ENCODE measurements at places on chromosomes 6 and 20. TPM values are rescaled to one million over a fixed set of nuclear protein-coding genes. Genes with fewer than 3 reads are reported as not detected.

The PTCRA gene
- not detected for total RNA-seq

The MYCT1 gene
- total RNA-seq = 156 TPM

The MMUT gene
- 8.2 TPM for total RNA-seq

The PHACTR3 gene
- not detected for total RNA-seq

The HCRTR2 gene
- not detected for total RNA-seq

The FILIP1 gene
- total RNA-seq = 21.7 TPM

The DNMT3B gene
- total RNA-seq = 5.8 TPM

The FLRT3 gene
- total RNA-seq = 5.3 TPM

The EYA2 gene
- not detected for total RNA-seq

The MAS1 gene
- not detected for total RNA-seq

The CST5 gene
- not detected for total RNA-seq

The CEP43 gene
- total RNA-seq = 9.7 TPM

The FAM229B gene
- total RNA-seq = 6.2 TPM

The CFAP61 gene
- not detected for total RNA-seq

The CST3 gene
- total RNA-seq = 440 TPM

The LY6G6D gene
- not detected for total RNA-seq

The DEFB128 gene
- not detected for total RNA-seq

The HLA-DOA gene
- not detected for total RNA-seq

The INSM1 gene
- not detected for total RNA-seq

The ASIP gene
- not detected for total RNA-seq

The FIG4 gene
- total RNA-seq = 18.9 TPM

The PNPLA1 gene
- total RNA-seq = not detected

The CGA gene
- total RNA-seq = not detected

The LSM14B gene
- 23.1 TPM for total RNA-seq

The HLA-B gene
- total RNA-seq = 1,037 TPM

The PAK1IP1 gene
- 18.4 TPM for total RNA-seq

The PGBD1 gene
- total RNA-seq = 9.1 TPM

The GCM1 gene
- not detected for total RNA-seq

The CLIC5 gene
- total RNA-seq = 0.05 TPM

The FAM184A gene
- 0.34 TPM for total RNA-seq

The GABBR1 gene
- total RNA-seq = 12.0 TPM

The DEF6 gene
- total RNA-seq = 2.1 TPM

The HIVEP2 gene
- 16.4 TPM for total RNA-seq
